Activated CD4-positive, alpha-beta T cell treated with anti-CD3 and anti-CD28 coated beads, Interleukin-2, amount 10 ng/mL, durations not matched to agents 7 days and 5 days (primary cell): ENCODE measurements at places on chromosomes 7 and 10. TPM values are rescaled to one million over a fixed set of nuclear protein-coding genes. Genes with fewer than 3 reads are reported as not detected.

- no peak overlapping the region for H3K4me3 ChIP-seq
- no peak for DNase-seq
- no peak overlapping the region for H3K27ac ChIP-seq
- H3K4me1 ChIP-seq: no peaks in the 10 kb centered on the region
- no peaks in the 10 kb centered on the region for H3K36me3 ChIP-seq
Measured at GRCh38 chr7:43535031-43535451, 47.9 kb upstream of the STK17A start.

The CNPY1 gene
- not detected for total RNA-seq

The BTBD16 gene
- total RNA-seq: not detected

DNA sequence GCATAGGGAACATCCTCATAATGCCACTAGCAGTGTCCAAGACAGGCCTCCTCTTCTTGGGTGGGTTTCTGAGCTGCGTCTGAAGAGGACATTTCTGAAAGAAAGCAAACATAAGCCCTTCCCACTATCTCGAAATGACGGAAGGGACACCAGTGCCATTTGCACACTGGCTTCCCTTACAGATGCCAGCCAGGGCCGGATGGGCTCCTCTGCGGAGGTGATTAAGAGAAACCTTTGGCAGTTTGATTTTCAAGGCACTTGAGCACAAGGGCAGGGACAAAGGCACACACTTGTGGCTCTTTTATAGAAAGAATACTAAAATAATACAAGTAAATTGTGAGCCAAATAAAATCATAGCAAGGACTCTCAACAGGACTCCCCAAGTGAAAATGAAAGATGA is 106.6 kb upstream of the CELF2 start:
- peaks cover 5% of the 10 kb centered on the region for H3K27me3 ChIP-seq
- H3K4me3 ChIP-seq: no peak overlapping the region
- no peaks in the 10 kb centered on the region for H3K36me3 ChIP-seq
- H3K4me1 ChIP-seq: peaks cover 7% of the 10 kb centered on the region

The GPR146 gene
- 13.3 TPM for total RNA-seq

The AKR1D1 gene
- total RNA-seq: not detected

The GPR26 gene
- total RNA-seq: not detected

DNA sequence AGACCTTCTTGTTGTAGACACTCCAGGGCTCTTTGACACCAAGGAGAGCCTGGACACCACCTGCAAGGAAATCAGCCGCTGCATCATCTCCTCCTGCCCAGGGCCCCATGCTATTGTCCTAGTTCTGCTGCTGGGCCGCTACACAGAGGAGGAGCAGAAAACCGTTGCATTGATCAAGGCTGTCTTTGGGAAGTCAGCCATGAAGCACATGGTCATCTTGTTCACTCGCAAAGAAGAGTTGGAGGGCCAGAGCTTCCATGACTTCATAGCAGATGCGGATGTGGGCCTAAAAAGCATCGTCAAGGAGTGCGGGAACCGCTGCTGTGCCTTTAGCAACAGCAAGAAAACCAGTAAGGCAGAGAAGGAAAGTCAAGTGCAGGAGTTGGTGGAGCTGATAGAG is 5.5 kb downstream of the GIMAP7 start:
- H3K4me3 ChIP-seq: peak overlapping the region; percentile 98
- H3K4me1 ChIP-seq: peaks cover 33% of the 10 kb centered on the region
- H3K27ac ChIP-seq: peak overlapping the region; percentile 87
- DNase-seq: peak; percentile 60

- no peak for DNase-seq
- H3K27ac ChIP-seq: peak overlapping the region; percentile 4
- no peak overlapping the region for H3K4me3 ChIP-seq
- H3K36me3 ChIP-seq: peaks cover 8% of the 10 kb centered on the region
- peaks cover 57% of the 10 kb centered on the region for H3K4me1 ChIP-seq
- no peaks in the 10 kb centered on the region for H3K27me3 ChIP-seq
Measured at GRCh38 chr10:50511492-50512213, 112.1 kb downstream of the SGMS1 start.

The GALNT17 gene
- total RNA-seq: not detected

GRCh38 chr10:101066146-101066895 is 4.5 kb downstream of the KAZALD1 start:
- H3K4me3 ChIP-seq: peak overlapping the region; percentile 20
- peak; percentile 36 for DNase-seq
- no peak overlapping the region for H3K27ac ChIP-seq
- no peaks in the 10 kb centered on the region for H3K36me3 ChIP-seq
- H3K27me3 ChIP-seq: peaks cover 49% of the 10 kb centered on the region

The CRYGN gene
- 0.25 TPM for total RNA-seq

The ACSM6 gene
- not detected for total RNA-seq

The FAM3C gene
- 15.6 TPM for total RNA-seq

GRCh38 chr10:121583258-121583657 is 15.0 kb downstream of the FGFR2 start:
- no peak overlapping the region for H3K27ac ChIP-seq
- DNase-seq: no peak
- no peak overlapping the region for H3K4me3 ChIP-seq

The ACTR3C gene
- total RNA-seq: 5.0 TPM

The GCK gene
- not detected for total RNA-seq

- no peak overlapping the region for H3K27ac ChIP-seq
- H3K4me1 ChIP-seq: peaks cover 59% of the 10 kb centered on the region
- no peaks in the 10 kb centered on the region for H3K27me3 ChIP-seq
- DNase-seq: no peak
- H3K36me3 ChIP-seq: peaks cover 65% of the 10 kb centered on the region
Measured at GRCh38 chr7:21939136-21939857, 6.4 kb downstream of the CDCA7L start.

DNA sequence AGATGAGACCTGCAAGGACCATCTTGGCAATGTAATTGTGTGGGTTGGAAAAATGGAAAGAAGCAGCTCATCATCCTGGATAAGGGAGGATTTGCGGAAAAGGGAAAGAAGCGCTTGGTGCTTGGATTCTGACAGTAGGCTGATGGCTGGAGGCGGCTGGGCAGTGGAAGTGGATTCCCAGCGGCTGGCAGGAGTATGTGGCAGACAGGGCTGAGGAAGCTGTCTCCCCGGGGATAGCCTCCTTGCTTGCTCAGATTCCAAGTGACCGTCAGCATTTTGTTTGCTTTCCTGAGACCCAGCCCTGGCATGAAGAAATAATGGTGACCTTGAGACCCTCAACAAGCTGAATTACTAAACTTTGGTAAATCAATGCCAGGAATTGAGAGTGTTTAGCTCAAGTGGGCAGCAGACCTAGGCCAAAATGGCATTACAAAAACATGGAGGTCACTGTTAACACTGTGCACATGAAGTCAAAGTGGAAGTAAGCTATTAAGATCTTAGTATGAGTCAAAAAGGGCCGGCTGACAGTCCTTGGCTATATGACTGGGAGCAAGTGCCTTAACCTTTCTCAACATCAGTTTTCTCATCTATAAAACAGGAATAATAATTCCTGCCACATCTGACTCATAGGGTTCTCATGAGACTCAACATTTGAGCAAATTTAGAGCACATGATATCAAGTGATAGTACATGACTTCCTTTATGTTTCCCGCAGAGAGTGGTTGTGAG is 21.3 kb downstream of the SLC25A28 start:
- no peak overlapping the region for H3K27ac ChIP-seq
- DNase-seq: no peak
- no peaks in the 10 kb centered on the region for H3K4me1 ChIP-seq
- H3K36me3 ChIP-seq: no peaks in the 10 kb centered on the region

DNA sequence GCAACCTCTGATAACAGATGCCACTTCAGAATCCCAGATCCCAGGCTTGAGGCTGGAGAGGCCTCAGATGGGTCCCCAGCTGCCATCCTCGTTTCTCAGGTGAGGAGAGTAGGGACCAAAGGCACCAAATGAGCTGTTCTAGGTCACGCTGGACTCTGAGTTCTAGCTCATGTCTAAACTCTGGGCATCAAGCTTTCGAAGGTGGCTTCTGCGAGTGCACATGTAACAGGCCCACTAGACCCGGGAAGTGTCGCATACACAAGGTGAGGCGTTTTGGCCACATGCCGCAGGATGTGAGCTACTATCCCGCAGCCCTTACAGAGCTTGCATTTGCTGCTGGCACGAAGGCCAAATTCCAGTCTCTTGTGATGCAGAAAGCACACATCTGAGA is 355.1 kb upstream of the SHH start:
- no peak overlapping the region for H3K4me3 ChIP-seq
- DNase-seq: no peak
